ENCODE measurements at places on chromosomes 7 and 10.

GRCh38 chr10:69651362-69651761 is 21.3 kb downstream of the FAM241B start:
- no peak for DNase-seq

DNA sequence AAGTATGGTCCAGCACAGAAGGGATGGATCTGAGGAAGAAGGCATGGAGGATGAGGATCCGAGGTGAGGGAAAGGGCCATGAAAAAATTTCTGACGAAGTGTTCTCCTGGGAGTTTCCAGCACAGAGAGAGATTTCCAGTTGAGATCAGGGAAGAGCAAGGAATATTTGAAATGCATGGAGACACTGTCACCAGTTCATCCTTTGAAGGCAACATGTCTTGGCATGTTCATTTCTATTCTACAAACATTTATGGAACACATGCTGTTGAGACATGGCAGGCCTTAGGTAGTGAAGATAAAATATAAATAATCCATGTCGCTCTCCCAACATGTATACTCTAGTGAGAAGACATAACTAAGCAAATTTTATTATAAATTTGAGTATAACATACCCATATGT is 234.0 kb upstream of the TCF7L2 start:
- DNase-seq, result no peak

GRCh38 chr7:43847496-43847895 is 21.8 kb downstream of the MRPS24 start:
- no peak for DNase-seq

DNA sequence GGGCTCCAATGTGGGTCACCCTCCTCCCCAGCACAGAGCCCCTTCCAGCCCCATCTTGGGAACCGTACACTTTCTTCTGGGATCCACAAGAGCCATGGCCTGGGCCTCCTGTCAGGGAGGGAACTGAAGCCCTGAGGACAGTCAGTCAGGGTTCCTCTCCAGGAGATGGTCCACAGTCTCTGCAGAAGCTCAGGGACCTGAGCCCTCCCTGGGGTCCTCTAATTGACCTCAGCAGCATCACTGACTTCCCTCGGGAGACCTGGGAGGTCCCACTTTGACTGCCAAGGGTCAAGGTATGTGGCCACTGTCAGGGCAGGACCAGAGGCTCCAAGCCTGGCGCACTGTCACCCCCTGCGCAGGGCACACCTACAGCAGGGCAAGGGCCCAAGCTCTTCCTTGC is 32.3 kb downstream of the NOD1 start:
- DNase-seq, result no peak

DNA sequence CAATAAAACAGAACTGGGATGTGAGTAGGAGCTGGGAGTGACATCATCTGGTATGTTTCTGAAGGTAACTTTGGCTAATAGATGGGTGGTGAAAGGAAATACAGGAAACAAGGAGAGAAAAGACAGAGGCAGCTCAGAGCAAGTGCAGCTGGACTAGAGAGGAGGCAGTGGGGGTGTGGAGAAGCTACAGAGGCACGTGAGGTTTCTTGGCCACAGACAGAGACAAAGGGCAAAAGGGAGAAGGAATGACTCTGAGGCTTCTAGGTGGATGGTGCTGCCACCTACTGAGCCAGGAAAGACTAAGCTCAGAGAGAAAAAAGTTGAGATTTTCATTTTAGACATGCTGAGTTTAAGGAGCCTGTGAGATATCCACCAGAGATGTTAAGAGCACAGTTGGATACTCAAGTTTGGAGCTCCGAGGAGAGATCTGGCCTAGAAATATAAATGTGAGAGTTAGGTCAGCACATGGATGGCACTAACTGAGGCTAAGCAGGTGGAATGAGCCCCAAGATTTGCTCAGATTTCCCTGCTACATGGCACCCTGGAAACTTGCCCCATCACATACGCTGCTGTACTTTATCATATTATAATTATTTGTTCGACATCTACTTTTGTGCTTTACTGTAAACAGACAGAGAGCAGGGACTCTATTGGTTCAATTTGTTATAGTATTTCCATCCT is 293.0 kb upstream of the IMMP2L start:
- DNase-seq, result no peak

DNA sequence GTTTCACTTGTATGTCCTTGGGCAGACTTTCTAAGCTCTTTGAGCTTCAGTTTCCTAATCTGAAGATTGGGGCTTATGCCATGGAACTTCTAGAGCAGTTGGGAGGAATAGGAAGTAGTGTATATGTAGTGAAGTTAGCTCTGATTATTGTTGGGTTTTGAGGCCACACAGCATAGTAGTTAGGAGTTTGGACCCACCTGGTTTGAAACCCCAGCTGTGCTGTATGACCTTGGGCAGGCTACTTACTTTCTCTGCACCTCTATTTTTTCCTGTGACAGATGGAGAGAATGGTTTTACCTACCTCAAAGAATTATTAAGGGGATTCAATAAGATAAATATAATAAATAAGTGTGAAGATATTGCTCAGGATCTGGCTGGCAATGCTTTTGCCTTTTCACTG is 61.4 kb upstream of the ADRB1 start:
- DNase-seq, result no peak

DNA sequence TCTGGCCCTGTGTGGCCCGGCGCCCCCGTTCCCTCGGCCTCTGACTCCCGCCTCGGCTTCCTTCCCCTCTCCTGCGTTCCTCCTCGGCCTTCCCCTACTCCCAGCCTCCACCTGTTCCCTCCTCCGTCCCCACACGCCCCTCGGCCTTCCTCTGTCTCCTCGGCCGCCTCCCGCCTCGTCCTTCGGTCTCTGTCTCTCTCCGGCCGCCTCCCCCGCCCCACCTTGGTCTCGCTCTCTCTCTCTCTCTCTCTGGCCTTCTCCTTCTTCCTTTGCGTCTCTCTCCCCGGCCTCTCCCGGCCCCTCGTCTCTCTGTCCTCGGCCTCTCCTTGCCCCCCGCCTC is 588 bp downstream of the GET4 start:
- DNase-seq, result no peak

DNA sequence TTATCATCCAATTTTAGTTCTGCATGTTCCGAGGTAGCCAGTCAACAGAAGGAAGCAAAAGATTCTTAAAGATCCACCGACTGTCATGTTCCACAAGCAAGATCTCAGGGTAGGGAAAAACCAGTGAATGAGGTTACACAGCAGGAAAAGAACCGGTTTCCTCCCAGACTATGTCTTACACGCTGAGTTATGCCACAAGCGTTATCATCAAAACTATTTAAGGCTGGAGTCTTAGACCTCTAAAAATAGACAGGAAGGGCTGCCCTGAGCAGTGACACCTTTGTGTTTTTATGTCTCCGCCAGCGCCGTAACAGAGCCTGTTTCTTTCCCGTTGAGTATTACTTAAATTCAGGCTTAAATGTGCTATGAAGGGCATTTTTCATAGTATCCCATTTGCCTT is 48.3 kb downstream of the PROSER2 start:
- no peak for DNase-seq

GRCh38 chr7:114225784-114226183 is 188.8 kb upstream of the FOXP2 start:
- no peak for DNase-seq

GRCh38 chr7:163971-164881 is 28.1 kb upstream of the FAM20C start:
- DNase-seq, result no peak

GRCh38 chr7:117110480-117111315 is 157.4 kb downstream of the ST7 start:
- DNase-seq, result no peak

GRCh38 chr7:13748998-13749397 is 240.5 kb downstream of the ETV1 start:
- no peak for DNase-seq

DNA sequence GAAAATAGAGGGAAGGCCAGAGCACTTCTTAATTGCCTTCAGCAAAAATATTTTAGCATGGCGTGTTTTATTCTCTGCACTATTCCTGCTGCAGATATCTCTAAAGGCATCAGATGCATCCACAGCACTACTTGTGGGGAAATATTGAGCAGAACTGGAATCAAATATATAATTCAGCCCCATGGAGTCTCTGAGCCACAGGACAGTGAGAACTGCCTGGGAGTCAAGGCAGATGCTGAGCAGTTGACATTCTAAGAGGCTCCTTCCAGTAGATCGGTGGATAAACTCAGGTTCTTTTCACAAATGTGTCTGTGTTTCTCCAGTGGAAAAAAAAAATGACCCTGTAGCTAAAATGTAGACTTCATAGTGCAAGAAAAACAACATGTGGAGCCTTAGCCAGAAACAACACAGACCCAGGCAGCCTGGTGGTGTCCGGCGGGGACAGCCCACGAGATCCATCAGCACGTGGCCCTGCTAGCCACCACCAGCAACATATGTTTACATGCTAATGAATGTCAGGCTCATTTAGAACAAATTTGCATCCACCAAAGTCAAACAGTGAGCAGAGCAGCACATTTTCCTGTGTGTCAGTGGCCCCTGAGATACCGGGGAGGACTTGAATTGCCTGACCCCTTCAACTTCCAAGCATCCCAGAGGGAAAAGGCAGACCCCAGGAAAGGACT is 123.3 kb upstream of the PFKP start:
- no peak for DNase-seq

DNA sequence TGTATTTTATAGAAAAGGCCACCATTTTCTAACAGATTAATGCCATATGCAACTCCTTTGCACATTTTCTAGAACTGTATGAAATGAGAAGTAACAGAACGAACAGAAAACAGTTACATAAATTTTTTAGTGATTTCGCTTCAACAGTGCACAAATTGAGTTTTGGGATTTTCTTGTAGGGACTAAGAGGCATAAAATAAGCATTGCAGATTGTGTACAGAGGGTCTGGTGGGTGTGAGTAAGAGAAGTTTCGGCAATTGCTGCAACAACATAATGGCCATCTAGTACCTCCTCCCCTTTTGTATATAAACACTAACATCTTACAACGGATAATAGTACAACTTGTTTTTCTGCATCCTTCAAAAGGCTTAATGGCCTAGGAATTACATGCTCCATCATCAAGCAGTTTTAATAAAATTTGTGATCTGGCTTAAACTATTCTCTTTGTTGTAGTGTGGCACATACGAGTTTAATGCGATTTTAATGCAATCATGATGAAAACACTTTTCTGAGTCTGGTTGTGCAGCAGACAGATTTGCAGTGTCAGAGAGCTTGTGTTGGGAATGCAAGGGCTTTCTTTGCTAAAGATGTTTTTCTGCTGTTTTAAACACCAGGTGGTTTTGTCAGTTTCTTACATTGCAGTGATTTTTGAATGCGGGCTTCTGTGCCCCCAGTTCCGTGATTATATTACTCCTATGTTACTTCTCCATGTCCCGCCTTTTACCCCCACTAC is 2.9 kb downstream of the GLCCI1 start:
- DNase-seq, result no peak

- DNase-seq, result no peak
Measured at GRCh38 chr7:30166155-30166840, 31.5 kb downstream of the MTURN start.

DNA sequence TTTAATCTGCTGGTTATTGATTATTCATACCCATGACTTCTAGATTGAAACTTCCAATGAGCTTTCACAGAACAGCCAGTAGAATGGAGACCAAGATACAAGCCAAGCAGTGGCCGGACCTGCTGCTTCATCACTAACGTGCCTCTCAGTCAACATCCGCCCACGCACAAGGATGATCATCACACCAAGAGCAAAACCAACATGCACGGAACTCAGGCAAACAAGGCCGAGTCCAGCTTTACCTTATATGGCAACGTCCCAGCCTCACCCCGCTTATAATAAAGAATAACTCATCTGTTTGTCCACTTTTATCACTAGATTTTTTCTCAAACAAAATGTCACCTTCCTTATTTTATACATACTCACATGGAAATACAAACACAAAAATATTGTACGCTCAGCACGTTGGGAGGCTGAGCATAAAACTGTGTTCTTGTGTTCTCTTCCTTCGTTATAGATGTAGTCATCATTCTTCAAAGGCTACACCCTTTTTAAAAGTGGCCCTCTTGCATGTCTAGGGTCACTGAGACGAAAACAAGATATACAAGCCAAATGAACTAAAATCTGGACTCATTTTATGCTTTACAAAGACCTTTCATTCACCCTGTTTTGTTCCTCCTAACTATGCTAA is 122.7 kb downstream of the SFMBT2 start:
- no peak for DNase-seq

GRCh38 chr7:46414946-46415345 is 493.9 kb upstream of the IGFBP3 start:
- DNase-seq, result peak; percentile 49

- no peak for DNase-seq
Measured at GRCh38 chr7:94274828-94275227, 119.9 kb upstream of the COL1A2 start.

GRCh38 chr10:107754814-107755213 is 590.3 kb upstream of the SORCS1 start:
- DNase-seq, result no peak

- no peak for DNase-seq
Measured at GRCh38 chr7:44622342-44623151, 16.1 kb downstream of the OGDH start.

DNA sequence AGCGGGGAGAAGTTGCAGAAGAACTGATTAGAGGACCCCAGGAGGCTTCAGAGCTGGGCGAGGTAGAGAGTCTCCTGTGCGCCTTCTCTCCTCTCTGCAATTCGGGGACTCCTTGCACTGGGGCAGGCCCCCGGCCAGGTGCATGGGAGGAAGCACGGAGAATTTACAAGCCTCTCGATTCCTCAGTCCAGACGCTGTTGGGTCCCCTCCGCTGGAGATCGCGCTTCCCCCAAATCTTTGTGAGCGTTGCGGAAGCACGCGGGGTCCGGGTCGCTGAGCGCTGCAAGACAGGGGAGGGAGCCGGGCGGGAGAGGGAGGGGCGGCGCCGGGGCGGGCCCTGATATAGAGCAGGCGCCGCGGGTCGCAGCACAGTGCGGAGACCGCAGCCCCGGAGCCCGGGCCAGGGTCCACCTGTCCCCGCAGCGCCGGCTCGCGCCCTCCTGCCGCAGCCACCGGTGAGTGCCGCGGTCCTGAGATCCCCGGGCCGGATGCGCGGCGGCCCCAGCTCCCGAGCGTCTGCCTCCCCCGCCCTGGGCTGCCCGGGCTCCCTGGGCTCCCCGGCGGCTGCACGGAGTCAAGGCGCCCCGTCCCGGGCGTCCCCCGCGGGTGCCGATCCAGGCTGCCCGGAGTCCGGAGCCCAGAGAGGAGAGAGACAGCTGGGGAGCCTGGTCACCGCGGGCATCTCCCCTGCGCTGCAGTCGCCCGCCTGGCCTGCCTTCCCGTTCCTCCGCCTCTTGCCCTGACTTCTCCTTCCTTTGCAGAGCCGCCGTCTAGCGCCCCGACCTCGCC is at the start of gene PLAU:
TSS of gene PLAU (plus strand) at position 369 of the 789 bp plus-strand sequence. CDS start 424 bp downstream, outside the sequence.
- no peak for DNase-seq

DNA sequence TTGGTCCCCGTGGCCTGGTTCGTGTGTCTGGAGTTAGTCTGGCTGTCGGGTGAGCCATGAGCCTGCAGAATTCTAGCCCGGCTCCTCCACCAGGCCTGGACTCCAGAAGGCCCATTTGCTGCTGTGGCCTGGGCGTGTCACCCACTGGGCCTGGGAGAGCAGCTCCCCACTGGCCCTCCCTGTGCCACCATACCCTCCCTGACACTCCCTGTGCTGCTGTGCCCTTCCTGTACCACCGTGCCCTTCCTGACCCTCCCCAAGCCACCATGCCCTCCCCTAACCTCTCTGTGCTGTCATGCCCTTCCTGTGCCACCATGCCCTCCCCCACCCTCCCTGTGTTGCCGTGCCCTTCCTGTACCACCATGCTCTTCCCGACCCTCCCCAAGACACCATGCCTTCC is 39.1 kb upstream of the DIP2C start:
- no peak for DNase-seq

- no peak for DNase-seq
Measured at GRCh38 chr7:138887872-138888656, 90.1 kb upstream of the ATP6V0A4 start.
